ENCODE measurements at places on chromosomes 12 and 14. TPM values are rescaled to one million over a fixed set of nuclear protein-coding genes. Genes with fewer than 3 reads are reported as not detected.

GRCh38 chr12:23083267-23083666, 458.3 kb downstream of the ETNK1 start:
- peaks cover 6% of the 10 kb centered on the region for H3K27me3 ChIP-seq
- H3K36me3 ChIP-seq = no peaks in the 10 kb centered on the region
- H3K27ac ChIP-seq = no peak overlapping the region

GRCh38 chr14:60245380-60246177, 3.4 kb upstream of the PPM1A start:
- H3K27ac ChIP-seq = no peak overlapping the region
- H3K36me3 ChIP-seq = no peaks in the 10 kb centered on the region
- H3K4me1 ChIP-seq = peaks cover 15% of the 10 kb centered on the region
- H3K4me3 ChIP-seq = no peak overlapping the region
- no peak for DNase-seq

GRCh38 chr14:21780429-21781084, 106.9 kb upstream of the OR4E1 start:
- H3K27ac ChIP-seq = no peak overlapping the region
- no peak overlapping the region for H3K4me3 ChIP-seq
- no peaks in the 10 kb centered on the region for H3K4me1 ChIP-seq

GRCh38 chr12:49881415-49882247, 22.1 kb downstream of the FAIM2 start:
- H3K27ac ChIP-seq = no peak overlapping the region
- DNase-seq = no peak
- H3K27me3 ChIP-seq = no peaks in the 10 kb centered on the region
- no peak overlapping the region for H3K4me3 ChIP-seq
- H3K36me3 ChIP-seq = no peaks in the 10 kb centered on the region

GRCh38 chr12:52205612-52206303, 13.9 kb upstream of the KRT80 start:
- no peaks in the 10 kb centered on the region for H3K27me3 ChIP-seq
- H3K36me3 ChIP-seq = no peaks in the 10 kb centered on the region

DNA sequence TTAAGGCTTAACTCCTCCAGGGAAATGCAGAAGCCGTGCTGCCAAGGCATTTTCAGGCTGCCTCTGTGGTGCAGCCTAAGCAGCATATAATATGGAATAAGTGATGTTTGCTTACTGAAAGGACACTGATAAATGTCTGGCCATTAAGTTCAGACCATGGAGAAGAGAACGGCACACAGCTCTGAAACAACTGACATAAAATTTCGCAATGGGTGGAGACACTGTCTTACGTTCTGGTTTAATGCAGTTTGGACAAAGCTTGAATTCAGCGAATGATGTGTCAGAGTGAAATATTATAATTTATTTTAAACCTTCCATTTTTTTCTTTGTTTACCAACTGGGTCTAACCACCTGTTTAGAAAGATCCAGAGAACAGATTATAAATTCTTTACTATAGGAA, 27.2 kb upstream of the NRXN3 start:
- H3K4me1 ChIP-seq = no peaks in the 10 kb centered on the region
- no peak overlapping the region for H3K4me3 ChIP-seq
- no peaks in the 10 kb centered on the region for H3K36me3 ChIP-seq
- H3K27ac ChIP-seq = no peak overlapping the region

GRCh38 chr12:65086236-65086635, 34.9 kb downstream of the WIF1 start:
- no peaks in the 10 kb centered on the region for H3K4me1 ChIP-seq
- no peak for DNase-seq
- H3K4me3 ChIP-seq = no peak overlapping the region
- no peak overlapping the region for H3K27ac ChIP-seq
- peaks cover 74% of the 10 kb centered on the region for H3K27me3 ChIP-seq

DNA sequence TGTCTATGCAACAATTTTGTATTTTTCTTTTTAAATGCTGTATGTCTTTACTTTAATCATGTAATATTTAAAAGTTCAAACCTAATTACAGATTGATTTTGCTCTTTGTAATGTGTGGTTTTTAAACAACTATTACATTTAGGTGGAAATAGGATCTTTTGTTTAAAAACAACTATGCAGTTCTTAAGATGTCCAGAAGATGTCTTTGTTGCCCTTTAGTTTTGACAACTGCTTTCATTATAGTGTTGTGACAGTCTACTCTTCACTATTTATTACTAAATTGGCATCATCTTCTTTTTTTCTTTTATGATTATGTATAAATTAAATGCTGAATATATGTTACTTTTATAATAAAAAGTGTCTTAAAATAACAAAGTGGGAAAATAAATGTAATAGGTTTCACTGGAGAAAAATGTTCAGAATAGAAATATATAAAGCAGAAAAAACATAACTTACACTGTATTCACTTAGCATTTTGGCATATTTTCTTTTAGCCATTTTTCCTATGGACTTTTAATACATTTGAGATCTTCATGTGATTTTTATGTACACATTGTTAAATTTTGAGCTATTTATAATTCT, 27.1 kb upstream of the PCNX4 start:
- H3K27me3 ChIP-seq = no peaks in the 10 kb centered on the region
- H3K4me3 ChIP-seq = no peak overlapping the region
- peak; percentile 45 for DNase-seq

GRCh38 chr14:104577426-104577825, 2.1 kb upstream of the C14orf180 start:
- no peaks in the 10 kb centered on the region for H3K4me1 ChIP-seq
- DNase-seq = no peak
- H3K27ac ChIP-seq = no peak overlapping the region
- H3K27me3 ChIP-seq = no peaks in the 10 kb centered on the region

The STAB2 gene
- total RNA-seq = not detected

The TNS2 gene
- total RNA-seq = 3.4 TPM

The DPF3 gene
- total RNA-seq = 15.7 TPM

The BMP4 gene
- not detected for total RNA-seq
